ENCODE measurements at places on chromosomes 11 and 22.

- no peak for DNase-seq
Measured at GRCh38 chr11:72970557-72971118, 156.4 kb downstream of the ATG16L2 start.

DNA sequence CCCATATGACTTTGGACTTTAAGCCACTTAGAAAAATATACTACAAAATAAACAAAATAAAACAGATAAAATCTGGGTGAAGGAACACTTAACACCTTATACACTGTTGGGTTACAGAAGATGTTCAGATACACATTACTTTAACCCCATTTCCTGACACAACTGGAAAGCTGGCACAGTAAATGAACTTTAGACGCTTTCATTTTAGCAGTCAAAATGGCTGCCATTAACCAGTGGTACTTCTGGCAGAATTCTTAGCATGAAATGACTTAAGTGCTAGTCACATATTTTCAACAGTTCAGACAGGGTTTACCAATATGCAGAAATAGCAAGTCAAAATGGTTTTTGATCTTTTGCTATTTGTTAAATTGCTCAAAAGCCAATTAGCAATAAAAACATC, 37.9 kb downstream of the PIK3C2A start:
- no peak for DNase-seq

DNA sequence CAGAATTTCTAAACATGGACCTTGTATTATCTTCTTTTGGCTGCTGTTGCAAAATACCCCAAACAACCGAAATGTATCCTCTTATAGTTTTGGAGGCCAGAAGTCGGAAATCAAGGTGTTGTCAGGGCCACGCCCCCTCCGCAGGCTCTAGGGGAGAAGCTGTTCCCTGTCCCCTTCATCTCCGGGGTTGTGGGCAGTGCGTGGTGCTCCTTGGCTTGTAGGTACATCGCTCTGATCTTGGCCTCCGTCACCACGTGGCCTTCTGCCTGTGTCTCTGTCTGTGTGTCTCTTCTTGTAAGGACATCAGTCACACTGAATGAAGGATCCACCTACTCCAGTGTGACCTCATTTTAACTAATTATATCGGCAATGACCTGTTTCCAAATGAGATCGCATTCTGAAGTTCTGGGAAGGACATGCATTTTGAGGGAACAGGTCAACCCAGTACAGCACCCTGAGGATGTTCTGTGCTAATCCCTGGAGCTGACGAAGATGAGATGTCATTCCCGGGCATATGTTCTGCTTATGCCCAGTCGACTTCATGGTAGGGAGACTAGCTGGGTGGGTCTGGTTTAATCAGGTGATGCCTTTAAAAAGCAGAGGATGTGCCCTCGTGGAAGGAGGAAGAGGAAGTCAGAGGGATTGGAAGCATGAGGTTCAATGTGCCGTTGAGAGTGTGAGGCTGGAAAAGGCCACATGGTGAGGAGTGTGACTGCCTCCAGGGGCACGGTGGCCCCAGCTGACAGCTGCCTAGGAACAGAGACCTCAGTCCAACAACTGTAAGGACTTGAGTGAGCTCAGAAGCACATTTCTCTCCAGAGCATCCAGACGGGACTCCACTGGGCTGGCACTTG, 531.1 kb downstream of the TBC1D22A start:
- DNase-seq = no peak

DNA sequence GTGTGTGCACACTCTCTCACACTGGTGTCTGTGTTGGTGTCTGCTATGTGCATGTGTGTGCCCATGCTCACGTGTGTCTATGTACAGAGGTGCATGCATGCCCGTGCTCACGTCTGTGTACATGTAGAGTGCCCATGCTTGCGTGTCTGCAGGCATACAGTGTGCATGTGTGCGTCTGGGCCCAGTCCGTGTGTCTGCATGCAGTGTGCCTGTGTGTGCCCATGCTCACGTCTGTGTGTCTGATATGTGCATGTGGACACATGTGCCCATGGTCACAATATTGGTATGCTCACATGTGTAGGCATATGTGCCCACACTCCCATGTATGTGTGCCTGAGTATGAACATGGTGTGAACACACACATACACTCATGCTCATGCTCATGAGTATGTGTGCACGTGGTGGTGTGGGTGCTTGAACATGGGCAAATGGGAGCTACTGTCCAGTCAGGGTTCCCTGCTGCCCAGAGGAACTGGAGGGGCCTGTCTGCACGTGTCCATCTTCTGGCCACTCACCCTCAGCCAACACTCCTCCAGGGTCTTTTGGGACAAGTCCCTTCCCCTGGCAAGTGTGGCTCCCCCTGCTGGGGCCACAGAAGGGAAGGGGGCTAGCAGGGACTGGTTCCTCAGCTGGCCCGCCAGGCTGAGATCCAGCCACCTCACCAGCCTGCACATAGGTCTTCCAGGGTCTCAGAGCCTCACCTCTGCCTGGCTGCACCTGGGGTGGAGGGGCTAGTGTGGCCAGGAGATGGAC, 7.3 kb upstream of the TBX1 start:
- no peak for DNase-seq

Measured in left ventricle myocardium inferior (tissue), 1 donor.